ENCODE measurements at places on chromosomes 13 and 19.

GRCh38 chr19:50639121-50640112 lies at the start of gene SYT3:
TSS of gene SYT3 (minus strand) at chr19:50639881. CDS start at chr19:50637411, 2,470 bp downstream.
- DNase-seq: no peak

- no peak for DNase-seq
Observed at GRCh38 chr19:4268816-4269430, 10.1 kb upstream of the SHD start.

DNA sequence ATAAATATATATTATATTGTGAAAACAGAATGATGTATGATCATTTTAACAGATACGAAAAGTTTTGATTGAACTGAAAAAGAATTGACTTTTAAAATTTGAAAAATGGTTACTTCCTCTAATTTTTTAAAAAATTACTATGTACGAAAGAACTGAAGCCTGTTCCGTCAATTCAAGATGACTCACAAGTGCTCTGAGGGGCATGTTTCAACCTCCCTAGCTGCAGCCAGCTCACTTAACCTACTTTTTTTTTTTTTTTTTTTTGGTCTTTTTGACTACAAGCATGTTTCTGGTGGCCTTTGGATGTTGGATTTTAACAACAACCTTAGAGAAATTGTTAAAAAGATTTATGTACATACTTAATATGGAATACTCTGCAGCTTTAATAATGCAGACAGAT lies 1139.3 kb downstream of the DIAPH3 start:
- DNase-seq: no peak

DNA sequence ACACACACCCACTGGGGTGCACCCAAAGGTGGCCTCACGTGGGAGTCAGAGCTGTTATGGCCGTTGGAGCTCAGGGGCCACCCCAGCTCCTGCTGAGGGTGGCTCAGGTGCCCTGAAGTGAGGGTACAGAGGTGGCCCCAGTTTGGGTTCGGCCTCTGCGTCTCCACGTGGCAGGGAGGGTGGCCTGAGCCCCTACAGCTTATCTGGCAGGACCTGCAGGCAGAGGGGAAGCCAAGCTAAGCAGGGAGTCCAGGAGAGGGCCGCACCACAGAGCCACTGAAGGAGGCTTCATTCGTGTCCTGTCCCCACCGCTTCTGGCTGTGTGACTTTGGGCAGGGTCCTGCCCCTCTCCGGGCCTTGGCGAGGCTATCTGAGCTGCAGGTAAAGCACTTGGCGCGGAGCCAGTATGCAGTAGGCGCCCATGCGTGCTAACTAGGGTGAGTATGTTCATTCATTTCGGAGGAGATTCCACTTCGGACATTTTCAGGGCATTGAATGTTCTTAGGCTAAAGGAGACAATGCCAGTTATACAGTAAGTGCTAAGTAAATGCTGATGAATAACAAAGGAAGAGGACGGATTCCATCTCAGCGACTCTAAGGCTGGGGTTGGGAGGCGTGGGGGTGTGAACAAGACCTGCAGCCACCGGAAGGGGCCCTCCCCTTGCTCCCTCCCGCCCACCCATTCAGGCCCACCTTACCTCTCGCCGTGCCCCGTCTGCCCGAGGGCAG lies 4.9 kb downstream of the REX1BD start:
- DNase-seq: no peak

DNA sequence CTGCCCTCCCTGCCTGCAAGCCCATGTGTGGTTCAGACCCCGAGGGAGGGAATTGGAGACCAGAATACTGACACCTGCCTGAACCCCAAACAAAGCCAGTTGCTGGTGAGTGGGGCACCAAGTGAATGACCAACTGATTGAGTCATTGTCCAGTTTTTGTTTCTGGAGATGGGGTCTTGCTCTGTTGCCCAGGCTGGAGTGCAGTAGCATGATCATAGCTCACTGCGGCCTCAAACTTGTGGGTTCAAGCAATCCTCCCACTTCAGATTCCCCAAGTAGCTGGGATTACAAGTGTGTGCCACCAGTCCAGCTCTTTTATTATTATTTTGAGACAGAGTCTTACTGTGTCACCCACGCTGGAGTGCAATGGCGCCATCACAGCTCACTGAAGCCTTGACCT lies 4.0 kb downstream of the CCL25 start:
- DNase-seq: no peak

DNA sequence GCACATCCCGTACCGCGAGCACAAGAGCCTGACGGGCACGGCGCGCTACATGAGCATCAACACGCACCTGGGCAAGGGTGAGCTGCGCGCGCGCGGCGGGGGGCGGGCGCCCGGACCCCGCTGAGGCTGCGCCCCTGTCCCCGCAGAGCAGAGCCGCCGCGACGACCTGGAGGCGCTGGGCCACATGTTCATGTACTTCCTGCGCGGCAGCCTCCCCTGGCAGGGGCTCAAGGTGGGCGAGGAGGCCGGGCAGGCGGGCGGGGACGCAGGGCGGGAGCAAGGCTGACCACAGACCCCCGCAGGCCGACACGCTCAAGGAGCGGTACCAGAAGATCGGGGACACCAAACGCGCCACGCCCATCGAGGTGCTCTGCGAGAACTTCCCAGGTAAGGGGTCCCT lies 36.5 kb downstream of the BTBD2 start:
- no peak for DNase-seq

DNA sequence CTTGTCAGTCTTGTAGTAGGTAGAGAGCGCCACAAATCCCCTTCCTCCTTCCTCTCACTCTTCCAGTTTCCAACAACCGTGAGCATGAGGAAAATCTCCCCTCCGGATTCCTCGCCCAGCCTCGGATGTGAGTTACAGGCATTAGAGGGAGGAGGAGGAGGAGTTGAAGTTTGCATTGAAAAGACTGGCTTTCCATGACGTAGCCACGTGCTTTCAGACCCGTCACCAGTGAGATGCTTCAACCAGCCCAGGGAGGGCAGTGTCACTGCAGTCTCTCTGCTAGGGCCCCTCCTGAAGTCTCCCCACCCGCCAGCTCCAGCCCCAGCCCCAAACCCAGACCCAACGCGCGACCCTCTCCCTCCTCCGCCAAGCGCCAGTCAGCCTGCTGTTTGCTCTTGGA lies 442 bp upstream of the FGF14 start:
- no peak for DNase-seq

- DNase-seq: no peak
Observed at GRCh38 chr13:73870970-73871935, 263.0 kb downstream of the KLF12 start.

DNA sequence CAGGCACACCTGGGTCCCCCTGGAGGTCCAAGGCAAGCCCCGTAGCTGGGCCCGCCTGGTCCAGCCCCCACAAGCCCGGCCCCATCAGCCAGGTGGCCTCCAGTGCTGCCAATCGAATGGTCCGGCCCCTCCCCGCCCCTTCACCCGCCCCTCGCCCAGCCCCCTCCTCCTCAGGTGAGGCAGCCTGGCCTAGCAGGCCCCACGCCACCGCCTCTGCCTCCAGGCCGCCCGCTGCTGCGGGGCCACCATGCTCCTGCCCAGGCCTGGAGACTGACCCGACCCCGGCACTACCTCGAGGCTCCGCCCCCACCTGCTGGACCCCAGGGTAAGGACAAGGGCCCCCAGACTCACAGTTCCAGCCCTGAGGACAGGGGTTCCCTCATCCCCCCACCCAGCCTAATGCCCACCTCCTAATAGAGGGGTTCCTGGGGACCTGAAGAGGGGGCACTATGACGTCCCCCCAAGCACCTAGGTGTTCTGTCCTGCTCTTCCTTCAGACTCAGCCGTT lies at the start of gene HPN:
HPN (plus strand) TSS at position 174 of the 508 bp plus-strand sequence. CDS start 786 bp downstream, outside the sequence.
- DNase-seq: no peak

GRCh38 chr19:41641879-41642485 lies 15.1 kb upstream of the CEACAM4 start:
- DNase-seq: peak; percentile 47

DNA sequence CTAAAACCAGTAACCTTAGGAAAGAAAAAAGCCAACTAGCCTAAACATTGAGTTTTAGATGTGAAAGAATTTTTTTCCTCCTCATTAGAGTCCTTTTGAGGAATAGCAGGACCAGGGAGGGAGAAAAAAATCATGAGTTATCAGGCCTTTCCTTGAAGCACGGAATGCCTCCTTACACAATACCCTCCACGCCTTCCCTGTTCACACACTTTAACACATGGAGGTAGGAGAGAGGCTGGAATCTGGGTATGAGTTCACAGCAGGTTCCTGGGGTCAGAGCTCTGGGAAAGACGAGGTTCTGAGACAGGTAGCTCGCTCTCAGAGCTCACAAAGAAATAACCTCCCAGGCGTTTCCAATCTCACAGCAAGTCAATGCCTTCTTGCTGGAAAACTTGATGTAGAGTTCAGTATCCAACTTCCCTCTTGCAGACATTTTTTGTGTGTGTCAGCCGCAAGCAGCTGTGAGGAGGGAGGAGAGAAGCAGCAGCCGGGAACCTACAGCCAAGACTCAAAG lies 716 bp downstream of the ZNF573 start:
- DNase-seq: no peak

GRCh38 chr13:45200701-45201232 lies at the start of gene KCTD4:
TSS of gene KCTD4 (minus strand) at chr13:45201045. CDS start at chr13:45194567, 6,478 bp downstream.
- no peak for DNase-seq

DNA sequence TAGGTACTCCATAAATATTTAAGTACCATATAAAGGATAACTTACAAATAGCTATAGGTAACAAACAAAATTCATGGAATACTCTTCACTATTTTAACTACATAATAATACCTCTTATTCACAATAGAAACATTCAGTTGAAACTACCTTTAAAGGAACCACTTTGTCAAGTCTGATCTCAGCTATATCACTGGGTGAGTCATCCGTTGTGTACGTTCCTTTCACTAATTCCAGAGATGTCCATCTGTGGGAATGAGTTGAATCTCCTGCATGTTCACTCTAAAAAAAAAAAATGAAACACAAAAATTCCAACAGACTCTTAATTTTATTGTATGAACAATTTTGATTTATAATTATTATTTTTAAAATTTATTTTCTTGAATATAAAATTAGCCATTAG lies 149.4 kb upstream of the FBXL3 start:
- no peak for DNase-seq

DNA sequence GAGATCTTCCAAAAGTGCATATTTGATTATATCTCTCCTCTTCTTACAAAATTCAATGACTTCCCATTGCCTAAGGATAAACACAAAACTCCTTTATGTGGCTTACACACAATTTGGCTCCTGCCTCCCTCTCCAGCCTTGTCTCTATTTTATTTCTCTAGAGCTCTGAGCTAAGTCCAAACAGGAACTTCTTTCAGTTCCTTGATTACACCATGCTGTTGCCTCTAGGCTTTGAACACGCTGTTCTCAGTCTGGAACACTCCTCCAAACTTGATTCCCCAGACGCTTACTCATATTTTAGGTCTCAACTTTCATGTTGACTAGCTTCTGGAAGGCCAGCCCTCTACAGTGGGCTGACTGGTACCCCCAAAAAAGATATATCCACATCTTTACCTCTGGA lies 258.5 kb downstream of the COG6 start:
- DNase-seq: no peak

DNA sequence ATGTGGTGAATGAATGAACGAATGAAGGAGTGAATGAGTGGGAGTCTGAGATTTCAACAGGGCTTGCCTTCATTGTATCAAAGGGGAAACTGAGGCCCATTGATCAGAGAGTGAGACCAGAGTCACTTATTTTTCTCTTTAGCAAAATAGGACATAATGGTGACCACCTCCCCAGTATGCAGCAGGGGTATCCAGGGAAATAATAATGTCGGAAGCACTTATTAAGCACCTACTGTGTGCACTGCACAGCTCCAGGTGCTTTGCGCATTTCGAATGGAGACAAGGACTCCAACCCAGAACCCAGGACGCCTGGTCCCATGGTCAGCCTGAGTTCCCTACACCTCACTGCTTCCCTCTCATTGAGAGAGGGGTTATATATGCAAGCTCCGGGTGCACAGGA lies 26.8 kb upstream of the SEMA6B start:
- no peak for DNase-seq

- no peak for DNase-seq
Observed at GRCh38 chr19:48382286-48382685, 9.1 kb downstream of the KDELR1 start.

DNA sequence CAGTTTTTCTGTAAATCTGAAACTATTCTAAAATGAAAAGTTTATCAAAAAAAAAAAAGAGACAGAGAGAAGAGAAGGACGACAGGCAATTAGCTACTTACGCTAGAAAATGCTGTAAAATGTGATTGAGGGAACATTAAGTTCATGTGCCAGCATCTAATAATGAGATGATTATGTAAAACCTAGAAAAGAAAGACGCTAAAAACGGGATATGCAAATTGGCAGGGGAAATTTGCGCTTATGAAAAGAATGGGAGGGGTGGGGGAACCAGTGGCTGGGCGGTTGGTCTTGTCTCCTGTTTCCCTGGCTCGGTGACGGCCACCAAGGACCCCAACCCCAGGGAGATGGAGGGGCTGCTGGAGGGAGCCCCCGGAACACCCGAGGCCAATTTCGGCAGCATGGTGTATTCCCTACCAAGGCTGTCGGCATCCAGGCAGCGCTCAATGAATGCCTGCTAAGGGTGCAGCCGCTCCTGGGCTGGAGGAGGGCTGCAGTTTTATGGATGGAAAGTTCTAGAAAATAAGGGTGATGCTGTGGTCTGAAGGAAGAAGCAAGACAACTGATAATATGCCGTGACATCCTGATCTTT lies 34.2 kb downstream of the GNG7 start:
- DNase-seq: no peak

DNA sequence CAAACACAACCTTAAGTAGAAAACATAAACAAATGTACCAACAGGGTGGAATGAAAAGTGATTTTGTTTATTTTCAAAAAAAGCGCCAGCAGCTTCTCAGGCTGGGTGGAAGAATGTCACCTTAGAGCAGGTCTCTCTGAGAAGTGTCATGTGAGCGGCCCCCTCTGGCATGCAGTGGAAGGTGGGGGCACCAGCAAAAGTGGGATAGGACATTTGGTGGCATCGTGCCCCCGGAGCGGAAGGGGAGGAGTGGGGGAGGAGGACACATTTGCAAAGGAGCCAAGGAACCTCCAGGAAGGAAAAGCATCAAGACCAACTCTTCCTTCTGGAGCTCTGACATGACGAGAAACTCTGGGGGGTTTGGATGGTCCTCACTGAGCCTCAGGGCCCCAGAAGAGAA lies 635.3 kb downstream of the UQCRFS1 start:
- DNase-seq: no peak

- no peak for DNase-seq
Observed at GRCh38 chr19:47227352-47228167, 3.4 kb downstream of the BBC3 start.

- DNase-seq: no peak
Observed at GRCh38 chr13:99979453-99980200, 2.0 kb upstream of the ZIC2 start.

GRCh38 chr13:36530050-36530789 lies 97.9 kb downstream of the CCNA1 start:
- DNase-seq: no peak

- DNase-seq: no peak
Observed at GRCh38 chr19:32876919-32877285, 7.3 kb upstream of the SLC7A9 start.

DNA sequence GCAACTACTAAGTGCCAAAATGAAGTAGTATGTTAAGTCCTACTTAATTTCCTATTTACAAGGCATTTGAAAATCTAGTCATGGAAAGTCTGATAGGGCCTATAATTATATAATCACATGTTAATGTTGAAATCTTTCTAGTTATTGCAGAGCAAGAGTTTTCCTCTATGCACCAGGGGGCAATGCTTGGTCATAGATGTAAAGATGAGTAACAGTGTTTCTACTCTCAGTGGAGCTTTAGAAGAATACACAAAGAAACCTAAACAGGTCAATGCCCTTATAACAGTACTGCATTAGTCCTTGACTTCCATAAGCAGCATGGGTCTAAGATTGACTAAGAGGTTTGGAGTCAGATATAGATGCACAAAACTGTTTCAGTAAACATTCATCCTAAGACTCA lies 218.7 kb downstream of the KCTD12 start:
- DNase-seq: no peak

All from stimulated activated CD4-positive, alpha-beta T cell treated with anti-CD3 and anti-CD28 coated beads, TNF-alpha, amount 100 ng/mL, for 1 hour (primary cell).